Mucosa of descending colon (tissue), 3 donors: ENCODE measurements at places on chromosomes 4 and X. TPM values are rescaled to one million over a fixed set of nuclear protein-coding genes. Genes with fewer than 3 reads are reported as not detected.

- DNase-seq: no peak
Measured at GRCh38 chr4:40118861-40119260, 62.2 kb downstream of the N4BP2 start.

DNA sequence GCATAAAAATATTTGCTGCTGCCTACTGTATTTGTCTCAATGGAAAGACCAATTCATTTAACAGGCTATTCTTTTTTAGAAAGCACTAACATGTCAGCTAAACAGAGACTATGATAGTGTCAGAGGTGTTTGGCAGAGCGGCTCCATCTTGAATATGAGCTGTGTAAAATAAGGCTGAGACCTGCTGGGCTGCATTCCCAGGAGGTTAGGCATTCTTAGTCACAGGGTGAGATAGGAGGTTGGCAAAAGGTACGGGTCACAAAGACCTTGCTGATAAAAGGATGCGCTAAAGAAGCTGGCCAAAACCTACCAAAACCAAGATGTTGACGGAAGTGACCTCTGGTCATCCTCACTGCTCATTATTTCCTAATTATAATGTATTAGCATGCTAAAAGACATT is 41.8 kb downstream of the NPY5R start:
- no peak for DNase-seq

- no peak for DNase-seq
Measured at GRCh38 chr4:137180349-137180748, 351.9 kb downstream of the PCDH18 start.

- no peak for DNase-seq
Measured at GRCh38 chrX:675279-675954, 44.8 kb downstream of the SHOX start.

Gene NAP1L3
- 1.4 TPM for total RNA-seq

DNA sequence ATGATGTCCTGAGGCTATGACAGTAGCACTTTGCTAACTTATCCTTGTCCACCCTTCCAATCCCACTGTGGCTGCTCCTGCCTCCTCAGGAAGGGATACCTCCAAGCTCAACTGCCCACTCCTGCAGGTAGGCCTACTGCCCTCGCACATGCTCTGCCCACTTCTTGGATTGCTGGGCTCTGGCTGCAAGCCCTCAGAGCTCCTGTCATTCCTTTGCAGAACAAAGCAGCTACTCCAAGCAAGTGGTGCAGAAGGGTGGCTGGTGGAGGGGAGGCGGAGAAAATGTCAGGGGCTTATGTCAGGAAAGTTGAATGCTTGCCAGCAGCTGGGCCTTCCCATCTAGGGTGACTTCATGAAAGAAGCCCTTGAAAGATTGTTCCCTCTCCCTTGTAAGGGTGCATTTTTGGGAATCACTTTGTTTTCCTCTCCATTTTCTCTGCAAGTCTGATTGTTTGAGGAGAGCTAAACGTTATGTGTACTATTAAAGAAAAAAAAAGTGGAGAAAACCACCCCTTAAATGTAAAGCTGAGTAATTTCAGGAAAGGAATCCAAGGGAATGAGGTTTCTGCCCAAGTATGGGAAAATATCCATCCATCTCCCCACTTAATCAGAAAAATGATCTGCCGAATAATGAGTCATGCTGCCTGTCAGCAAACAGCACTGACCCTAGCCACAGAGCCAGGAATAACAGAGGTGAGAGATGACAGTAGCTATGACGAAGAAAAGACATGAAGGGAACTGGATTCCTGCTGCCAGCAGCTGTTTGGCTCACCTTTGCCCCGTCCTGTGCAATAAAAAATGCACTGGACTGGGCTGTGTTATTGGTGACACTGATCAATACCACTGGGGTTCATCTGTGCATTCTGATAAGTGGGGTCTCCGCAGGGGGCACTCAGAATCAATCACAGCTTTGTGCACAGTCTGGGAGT is 102.0 kb downstream of the RTL5 start:
- no peak for DNase-seq

- no peak for DNase-seq
Measured at GRCh38 chr4:41877020-41877796, 58.0 kb upstream of the TMEM33 start.

DNA sequence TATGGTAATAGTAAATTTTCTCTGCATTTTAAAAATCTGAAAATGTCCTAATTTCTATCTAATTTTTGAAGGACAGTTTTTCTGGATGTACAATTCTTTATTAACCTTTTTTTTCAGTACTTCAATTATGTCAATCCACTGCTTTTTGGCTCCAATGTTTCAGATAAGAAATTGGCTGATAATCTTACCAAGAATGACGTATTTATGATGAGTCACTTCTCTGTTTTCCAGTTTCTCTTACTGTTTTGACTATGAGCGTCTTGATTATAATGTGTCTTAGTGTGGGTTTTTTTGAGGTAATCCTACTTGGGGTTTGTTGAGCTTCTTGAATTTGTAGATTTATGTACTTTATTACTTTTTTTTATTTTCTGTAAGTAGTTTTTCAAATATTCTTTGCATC is 47.2 kb downstream of the UGT2B11 start:
- no peak for DNase-seq

DNA sequence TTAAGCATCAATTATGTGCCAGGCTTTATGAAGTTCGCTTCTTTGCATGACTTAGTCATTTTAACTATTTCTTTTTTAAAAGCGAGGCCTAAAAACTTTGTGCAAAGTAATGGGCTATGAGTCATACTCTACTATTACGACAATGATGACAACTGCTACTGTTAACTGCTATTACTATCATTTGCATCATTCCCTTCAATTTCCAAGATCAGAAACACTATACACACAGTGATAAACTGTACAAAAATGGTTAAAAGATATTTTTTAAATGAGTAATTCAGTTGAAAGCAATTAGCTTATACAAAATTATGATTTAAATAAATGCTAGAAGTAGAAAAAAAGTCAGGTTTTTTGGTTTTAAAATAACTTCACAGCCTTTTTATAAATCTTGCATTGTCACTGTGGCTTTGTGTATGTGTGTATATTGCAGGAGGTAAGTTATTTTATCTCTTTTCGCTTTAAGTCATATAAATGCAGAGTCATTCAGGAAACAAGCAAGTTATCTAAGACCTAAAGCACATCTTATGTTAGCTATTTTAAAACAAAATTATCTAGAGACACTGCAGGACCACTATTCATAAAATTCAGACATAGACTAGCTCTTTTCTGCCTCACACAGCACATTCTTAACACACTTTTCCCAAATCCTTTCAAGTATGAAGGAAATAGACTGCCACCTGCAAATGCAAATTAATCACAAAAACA is 18.5 kb upstream of the CXCL3 start:
- DNase-seq: no peak

GRCh38 chr4:113248320-113248719 is 198.9 kb downstream of the ANK2 start:
- DNase-seq: no peak

Gene ADAD1
- not detected for total RNA-seq

DNA sequence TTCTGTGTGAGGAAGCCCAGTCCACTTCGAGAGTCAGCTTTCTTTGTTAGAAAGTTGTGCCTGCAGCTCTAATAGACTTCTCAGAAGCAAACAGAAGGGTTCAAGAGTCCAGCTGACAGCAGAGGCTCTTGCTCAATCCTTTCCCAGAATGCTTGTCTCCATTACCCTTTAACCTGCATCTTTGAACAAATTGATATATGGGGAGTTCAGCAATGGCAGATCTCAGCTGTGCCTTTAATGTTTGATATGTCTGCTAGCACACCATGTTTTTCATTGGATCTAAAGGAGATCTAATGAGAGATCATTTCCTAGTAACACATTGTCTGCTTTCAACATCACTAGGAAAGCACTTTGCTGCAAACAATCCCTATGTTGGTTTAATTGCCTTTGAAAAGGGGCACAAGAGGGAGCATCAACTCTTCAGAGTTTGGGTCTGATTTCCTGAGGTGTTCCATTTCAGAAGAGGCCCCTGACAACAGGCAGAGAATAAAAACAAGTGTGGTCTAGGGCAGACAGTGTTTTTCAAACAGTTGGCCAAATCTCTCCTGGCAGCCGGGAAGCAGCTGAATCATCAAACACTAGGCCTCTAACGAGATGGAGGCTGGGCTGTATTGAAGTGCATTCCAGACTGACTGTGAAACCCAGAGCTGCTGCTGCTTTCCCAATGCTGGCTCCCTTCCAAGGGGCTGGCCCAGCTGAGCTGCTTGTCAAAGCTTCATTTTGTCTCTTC is 55.5 kb downstream of the LUZP4 start:
- peak; percentile 71 for DNase-seq

GRCh38 chr4:156729416-156729815 is 242.2 kb downstream of the PDGFC start:
- DNase-seq: no peak

- peak; percentile 92 for DNase-seq
Measured at GRCh38 chr4:37603070-37603468, 83.1 kb downstream of the RELL1 start.

DNA sequence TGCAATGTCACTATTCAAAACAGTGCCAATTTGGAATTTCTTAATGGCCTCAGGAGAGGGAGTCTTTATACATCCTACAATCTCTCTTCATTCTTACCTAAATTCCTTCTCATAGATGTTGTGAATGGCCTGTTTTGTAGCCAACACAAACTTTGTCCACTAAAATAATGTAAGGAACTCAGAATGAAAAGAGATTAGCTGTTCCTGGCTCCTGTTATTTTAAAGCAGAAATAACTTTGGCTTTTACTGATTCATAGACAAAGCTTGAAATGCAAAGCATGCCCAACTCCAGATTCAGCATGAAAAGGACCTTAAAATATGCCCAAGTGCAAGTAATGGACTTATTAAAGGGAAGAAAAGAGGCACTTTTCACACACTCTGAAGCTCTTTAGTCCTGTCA is 146.0 kb upstream of the GPC4 start:
- DNase-seq: no peak
